ENCODE measurements at places on chromosomes 4 and X.

DNA sequence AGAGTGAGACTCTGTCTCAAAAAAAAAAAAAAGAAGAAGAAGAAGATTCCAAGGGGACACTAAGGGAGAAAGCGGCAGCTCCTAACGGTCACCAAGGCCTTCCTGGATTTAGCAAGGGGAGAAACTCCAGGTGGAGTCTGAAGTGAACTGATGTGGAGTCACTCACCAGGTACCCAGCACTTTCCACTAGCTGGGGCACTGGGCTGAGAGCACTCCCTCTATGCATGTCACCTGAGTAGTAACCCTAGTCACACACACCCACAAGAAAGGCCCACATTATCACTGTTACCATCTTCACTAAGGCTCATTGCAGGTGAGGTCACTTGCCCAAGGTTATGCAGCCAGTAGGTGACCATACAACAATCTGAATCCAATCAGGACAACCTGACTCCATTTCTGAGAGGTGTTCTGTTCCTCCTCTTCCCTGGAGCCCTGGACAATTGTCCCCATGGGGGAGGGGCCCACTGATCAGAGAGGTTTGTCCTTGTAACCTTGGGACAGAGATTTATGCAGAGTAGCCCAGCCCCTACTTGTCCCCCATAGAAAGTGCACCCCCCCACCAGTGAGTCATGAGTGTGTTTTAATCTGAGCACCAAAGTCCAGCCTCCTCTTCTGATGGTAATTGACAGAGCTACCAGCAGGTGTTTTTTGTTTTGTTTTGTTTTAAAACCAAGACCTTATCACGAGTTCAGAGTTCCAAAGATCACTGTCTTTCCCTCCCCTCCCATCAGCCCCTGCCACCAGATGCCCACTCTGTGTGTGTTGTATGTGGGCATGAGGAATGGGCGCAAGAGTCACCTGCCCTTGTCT, 5.9 kb upstream of the SASH3 start:
- no peak for DNase-seq

DNA sequence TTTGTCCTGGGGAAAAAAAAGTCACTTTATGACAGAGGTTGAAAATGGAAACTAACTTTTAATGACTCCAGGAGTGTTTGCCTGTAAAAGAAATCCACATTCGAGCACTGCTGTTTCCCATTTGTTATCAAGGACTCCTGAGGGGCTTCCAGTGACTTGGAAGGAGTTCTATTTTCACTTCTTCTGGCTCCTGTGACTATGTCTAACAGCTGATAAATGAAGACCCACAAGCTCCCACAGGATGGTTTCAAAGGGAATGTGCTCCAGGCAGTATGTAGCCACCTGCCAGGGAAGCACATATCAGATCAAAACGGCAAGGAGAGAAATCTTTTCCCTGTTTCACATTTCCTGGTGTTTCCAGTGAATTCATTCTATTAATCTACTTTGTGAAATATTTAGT, 159.8 kb upstream of the FAM241A start:
- DNase-seq = no peak

GRCh38 chr4:10715135-10715534, 30.6 kb upstream of the CLNK start:
- DNase-seq = no peak

GRCh38 chrX:122092978-122093377, 1045.6 kb downstream of the GLUD2 start:
- DNase-seq = no peak

- DNase-seq = peak; percentile 46
These were observed 66.1 kb downstream of the DCHS2 start for GRCh38 chr4:154425514-154425913.

DNA sequence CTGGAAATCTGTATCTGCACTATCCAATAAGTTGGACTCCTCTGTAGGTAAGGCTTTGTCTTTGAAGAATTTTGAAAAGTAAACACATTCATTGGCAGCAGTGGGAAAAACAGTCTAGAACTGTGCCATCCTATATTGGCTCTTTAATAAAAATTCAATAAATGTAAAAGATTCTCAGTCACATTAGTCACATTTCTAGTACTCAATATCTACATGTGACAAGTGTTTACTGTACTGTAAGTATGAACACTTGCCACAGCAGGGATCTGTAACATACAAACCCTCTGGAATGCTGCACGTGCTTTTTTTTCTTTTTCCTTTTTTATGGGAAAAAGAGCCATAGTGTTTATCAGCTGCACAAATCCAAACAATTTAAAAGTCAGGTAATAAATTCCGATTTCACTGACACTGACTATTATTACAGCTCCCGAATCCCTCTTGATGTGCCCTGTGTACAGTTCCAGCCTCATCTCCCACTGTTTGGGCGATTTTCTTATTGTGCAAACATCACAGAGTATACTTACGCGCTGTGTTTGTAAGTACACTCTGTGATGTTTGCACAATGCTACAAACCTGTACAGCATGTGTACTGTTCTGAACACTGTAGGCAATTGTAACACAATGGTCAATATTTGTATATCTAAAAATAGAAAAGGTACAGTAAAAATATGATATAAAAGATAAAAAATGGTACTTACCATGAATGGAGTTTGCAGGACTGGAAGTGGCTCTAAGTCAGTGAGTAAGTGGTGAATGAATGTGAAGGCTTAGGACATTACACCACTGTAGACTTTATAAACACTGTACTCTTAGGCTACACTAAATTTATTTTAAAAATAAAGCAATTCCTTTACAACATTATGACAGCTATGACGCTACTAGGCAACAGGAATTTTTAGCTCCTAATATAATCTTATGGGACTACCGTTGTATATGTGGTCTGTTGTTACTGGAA, 8.7 kb downstream of the PYURF start:
- no peak for DNase-seq

- no peak for DNase-seq
These were observed 54.4 kb downstream of the NBDY start for GRCh38 chrX:56783450-56783831.

- DNase-seq = no peak
These were observed 13.3 kb upstream of the AASDH start for GRCh38 chr4:56400560-56400959.

GRCh38 chr4:94304365-94304971, 38.2 kb downstream of the HPGDS start:
- peak; percentile 15 for DNase-seq

GRCh38 chr4:178165251-178165950, 723.2 kb upstream of the AGA start:
- no peak for DNase-seq

DNA sequence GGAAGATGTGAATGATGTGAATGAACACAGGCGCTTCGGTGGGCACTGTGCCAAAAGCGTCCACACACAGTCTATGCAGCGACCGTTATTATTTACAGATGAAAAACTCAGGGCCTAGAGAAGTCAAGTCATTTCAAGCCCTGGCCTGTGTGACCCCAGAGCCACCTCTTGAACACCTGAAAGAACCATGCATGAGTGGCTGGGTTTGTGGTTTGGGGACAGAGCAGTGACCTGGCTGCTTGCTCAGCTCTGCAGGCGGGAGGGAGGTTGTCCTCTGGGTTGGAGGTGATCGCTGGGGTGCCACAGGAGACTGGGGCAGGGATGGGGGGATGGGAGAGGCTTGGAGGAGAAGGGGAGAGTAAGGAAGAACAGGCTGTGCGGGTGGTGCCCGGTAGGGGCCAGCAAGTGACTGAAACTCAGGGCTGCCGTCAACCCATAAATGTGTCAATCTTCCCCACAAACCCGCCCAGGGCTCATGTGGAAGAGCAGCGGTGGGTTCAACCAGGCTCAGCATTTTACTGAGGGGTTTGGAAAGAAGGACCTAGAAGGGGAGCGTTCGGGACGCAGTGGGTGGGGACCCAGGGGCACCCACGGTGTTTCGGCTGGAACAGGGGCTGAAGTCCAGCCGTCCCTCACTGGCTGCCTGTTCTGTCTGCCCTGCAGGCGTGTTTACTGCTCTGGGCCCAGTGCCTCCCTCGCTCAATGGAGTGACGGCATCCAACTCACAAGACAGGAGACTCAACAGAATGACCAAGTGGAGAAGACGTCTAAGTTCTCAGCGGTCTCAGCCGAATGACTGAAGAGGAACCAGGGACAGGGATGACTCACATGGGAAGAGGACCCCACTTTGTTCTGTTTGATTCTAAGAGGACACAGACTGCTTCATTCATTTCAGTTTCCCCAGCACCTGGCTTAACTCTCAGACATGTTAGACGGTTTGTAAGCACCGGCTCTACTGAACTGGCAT, 167.8 kb downstream of the AFAP1 start:
- DNase-seq = no peak

DNA sequence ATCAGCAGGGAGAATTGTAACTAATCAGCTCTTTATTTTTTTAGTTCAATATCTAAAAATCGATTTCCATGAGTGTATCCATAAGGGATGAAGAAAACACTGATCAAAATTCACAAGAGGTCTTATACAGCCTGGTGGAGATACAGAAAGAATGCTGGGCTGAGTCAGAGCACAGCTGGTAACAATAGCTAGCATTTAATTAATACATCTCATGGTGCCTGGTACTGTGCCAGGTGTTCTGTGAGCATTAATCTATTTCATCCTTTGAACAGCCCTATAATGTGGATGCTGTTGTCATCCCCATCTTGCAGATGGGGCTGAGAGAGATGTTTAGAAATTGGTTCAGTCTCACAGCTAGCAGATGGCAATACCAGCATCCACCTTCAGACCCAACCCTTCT, 250.9 kb upstream of the RPS6KA3 start:
- DNase-seq = no peak

- no peak for DNase-seq
These were observed 55.8 kb downstream of the C4orf50 start for GRCh38 chr4:5962416-5962815.

- no peak for DNase-seq
These were observed 349.5 kb upstream of the HAND2 start for GRCh38 chr4:173879509-173879908.

DNA sequence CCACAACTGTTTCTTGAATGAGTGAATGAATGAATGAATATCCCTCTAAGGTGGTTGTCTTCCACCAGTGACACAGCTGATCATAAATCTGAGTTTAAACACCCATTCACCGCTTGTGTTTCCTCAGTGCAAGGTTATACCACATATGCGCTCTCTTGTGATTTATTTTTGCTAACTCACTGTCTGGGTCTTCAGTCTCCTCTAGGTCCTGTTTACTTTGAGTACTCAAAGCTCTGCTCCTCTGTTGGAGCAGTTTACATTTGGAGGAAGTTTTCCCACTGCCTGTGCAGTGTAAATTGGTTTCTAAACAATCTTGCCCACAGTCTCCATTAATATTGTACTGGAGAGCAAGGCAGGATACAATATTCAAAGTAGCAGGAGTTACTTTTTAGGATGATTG, 212.6 kb upstream of the JADE1 start:
- DNase-seq = no peak

- DNase-seq = no peak
These were observed 645 bp upstream of the RAB28 start for GRCh38 chr4:13484749-13485221.

DNA sequence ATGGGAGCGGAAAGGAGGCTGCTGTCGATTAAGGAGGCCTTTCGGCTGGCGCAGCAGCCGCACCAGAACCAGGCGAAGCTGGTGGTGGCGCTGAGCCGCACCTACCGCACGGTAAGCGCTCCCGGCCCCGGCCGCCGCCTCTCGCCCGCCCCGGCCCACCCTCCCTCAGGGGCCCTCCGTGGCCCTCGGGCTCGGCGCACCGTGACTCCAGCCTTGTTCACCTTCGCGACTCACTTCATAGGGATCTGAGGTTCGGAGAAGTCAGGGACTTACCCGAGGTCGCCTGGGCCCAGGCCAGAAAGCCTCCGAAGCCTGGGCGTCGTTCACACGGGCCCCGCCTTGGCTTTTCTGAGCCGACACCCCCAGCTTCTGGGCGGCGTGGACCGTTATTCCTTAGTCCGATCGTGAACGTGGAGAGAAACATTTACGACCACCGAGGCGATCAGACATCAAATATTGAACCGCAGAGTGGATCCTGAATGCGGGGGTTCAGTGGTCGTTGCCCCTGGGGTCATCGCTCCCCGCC, 362 bp downstream of the NCAPG start:
- no peak for DNase-seq

- no peak for DNase-seq
These were observed 26.7 kb downstream of the PJA1 start for GRCh38 chrX:69138512-69138911.

DNA sequence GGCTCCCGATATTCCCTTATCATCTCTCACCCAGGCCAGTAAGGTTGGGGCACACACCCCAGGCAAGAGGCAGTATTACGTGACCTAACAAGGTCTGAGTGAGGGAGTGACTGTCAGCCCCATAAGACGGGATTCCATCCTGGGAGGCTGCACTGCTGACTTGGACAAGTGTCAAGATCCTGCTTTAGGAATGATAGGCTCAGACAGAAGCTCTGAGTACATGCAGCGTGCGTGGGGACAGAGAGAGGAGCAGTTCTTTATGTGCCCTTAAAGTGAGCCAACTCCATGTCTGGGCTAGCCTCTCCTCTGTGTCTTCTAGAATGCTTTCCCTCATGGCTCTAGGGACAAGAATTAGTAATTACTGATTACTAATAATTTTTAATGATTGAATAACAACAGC, 142.2 kb upstream of the PRPS2 start:
- DNase-seq = no peak

- no peak for DNase-seq
These were observed 1.5 kb downstream of the ATOH1 start for GRCh38 chr4:93829820-93830687.

- DNase-seq = no peak
These were observed 56.7 kb downstream of the RAPGEF2 start for GRCh38 chr4:159159611-159160010.

GRCh38 chr4:141330616-141331015, 109.9 kb downstream of the ZNF330 start:
- DNase-seq = no peak

Measured in SJCRH30 (cell line).